ENCODE measurements at places on chromosomes 12 and 14.

DNA sequence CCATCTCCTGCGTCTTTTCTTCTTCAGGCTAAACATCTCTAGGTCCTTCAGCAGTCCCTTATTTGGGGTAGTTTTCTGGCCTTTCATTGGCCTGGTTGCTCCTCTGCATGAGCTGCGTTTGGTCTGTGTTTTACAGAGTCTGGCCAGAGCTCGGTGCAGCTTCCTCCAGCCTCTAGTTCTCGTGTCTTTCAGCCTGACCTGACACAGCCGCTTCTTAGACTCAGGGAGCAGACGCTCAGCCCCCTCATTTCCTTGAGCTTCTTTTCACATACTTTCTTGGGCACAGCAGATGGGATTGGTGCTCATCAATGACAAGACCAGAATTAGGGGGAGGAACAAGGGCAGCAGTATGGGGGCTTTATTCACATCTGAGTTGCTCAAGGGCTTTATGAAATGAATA is 13.6 kb upstream of the GSG1 start:
- DNase-seq, result no peak

GRCh38 chr12:3686463-3686862 is 66.4 kb downstream of the CRACR2A start:
- peak; percentile 14 for DNase-seq

GRCh38 chr12:109804820-109805761 is 28.1 kb downstream of the TRPV4 start:
- DNase-seq, result peak; percentile 58

DNA sequence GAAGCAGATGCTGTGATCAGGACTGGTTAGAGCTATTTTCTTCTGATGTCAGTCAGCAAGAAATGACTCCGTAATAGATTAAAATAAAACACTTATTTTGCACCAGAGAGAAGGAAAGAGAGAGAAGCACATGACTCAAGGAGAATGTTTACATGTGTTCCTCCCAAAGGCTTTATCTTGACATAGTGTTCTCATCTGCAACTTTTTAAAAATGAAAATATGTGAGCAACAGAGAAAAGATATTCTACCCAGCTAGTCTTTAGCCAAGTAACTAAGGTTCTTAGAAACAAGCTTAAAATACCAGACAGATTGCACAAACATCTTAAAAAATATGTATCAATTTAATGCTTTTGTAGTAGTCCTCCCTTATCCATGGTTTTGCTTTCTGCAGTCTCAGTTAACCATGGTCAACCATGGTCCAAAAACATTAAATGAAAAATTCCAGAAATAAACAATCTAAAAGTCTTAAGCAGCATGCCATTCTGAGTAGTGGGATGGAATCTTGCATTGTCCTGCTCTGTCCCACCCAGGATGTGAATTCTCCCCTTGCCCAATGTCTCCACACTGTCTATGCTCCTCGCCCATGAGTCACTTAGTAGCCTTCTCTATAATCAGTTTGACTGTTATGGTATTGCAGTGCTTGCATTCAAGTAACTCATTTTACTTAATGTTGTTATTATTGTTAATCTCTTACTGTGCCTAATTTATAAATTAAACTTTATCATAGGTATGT is 9.9 kb downstream of the SERPINA10 start:
- peak; percentile 55 for DNase-seq

GRCh38 chr12:3307389-3307788 is 183.6 kb upstream of the PRMT8 start:
- DNase-seq, result no peak

DNA sequence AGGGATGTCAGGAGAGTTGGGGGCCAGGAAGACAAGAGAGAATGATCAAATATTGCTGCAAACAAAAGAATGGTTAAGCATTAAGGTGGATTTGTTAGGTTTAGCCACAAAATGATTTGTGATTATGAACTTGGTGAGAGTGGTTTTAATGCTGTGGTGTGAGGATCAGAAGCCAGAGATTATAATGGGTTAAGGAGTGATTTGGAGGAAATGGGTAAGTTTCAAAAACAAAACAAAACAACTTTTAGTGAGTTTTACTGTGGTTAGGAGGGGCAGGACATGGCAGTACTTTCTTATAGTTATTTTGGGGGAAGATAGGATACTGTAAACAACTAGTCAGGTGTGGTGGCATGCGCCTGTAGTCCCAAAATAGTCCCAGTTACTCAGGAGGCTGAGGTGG is 24.0 kb downstream of the DIP2B start:
- no peak for DNase-seq

DNA sequence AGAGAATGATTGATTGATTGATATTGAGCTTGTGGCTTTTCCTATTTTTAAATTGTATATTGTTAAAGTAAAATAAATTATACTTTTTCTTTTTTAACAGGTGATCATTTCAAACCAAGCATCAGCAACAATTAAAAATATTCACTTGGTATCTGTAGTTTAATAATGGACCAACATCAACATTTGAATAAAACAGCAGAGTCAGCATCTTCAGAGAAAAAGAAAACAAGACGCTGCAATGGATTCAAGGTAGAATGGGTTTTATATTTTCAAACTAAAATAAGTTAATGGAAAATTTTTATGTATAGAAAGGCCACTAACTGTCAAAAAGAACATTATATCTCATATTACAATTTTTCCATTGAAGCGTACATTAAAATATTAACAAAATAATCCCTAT is 5.1 kb downstream of the SLCO1B3 start:
- DNase-seq, result no peak

DNA sequence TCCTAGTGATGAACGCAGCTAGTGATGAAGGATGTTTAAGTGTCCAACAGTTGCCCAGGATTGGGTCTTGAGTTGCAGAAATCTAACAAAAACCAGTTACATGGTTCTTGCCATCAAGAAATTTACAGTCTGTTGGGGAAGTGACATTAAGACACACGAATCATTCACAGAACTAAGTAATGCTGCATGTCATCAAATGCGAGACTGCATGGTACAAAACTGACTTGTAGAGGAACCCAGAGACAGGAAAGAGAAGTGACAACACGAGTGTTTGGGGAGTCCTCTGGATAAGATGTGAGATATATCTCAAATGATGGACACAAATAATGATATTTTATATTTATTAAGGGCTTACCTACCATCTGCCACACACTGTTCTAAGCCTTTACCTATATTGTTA is 6.1 kb upstream of the SYNE3 start:
- no peak for DNase-seq
